ENCODE measurements at places on chromosomes 2 and 18. TPM values are rescaled to one million over a fixed set of nuclear protein-coding genes. Genes with fewer than 3 reads are reported as not detected.

The UGT1A10 gene
- not detected for total RNA-seq

The AP1S3 gene
- 12.6 TPM for total RNA-seq

The HRH4 gene
- 0.05 TPM for total RNA-seq

The CYP27A1 gene
- total RNA-seq = 8.0 TPM

The TRAK2 gene
- 43.9 TPM for total RNA-seq

The ACTR2 gene
- 155 TPM for total RNA-seq

The CUL3 gene
- total RNA-seq = 65.6 TPM

The SOX11 gene
- 11.9 TPM for total RNA-seq

The KCNG3 gene
- total RNA-seq = not detected

The BOLL gene
- total RNA-seq = not detected

The DSC2 gene
- 2.8 TPM for total RNA-seq

The C2orf80 gene
- not detected for total RNA-seq

The SCYGR6 gene
- not detected for total RNA-seq

The REG3G gene
- total RNA-seq = not detected

The SP3 gene
- total RNA-seq = 81.3 TPM

The RGPD3 gene
- 0.37 TPM for total RNA-seq

The NAT8 gene
- not detected for total RNA-seq

Data from smooth muscle cell of the umbilical artery (primary cell).